Left colon (tissue), 2 donors: ENCODE measurements at places on chromosomes 6 and 20. TPM values are rescaled to one million over a fixed set of nuclear protein-coding genes. Genes with fewer than 3 reads are reported as not detected.
A peak's percentile ranks its signal among the peaks of the same experiment; 100 is the strongest.

GRCh38 chr6:2528156-2528555 is 222.6 kb downstream of the MYLK4 start:
- DNase-seq, result no peak

- no peak for DNase-seq
These were observed 44.7 kb upstream of the RNF8 start for GRCh38 chr6:37309046-37309445.

Gene HAO1
- not detected for total RNA-seq

Gene ELOVL4
- total RNA-seq, result 0.31 TPM

DNA sequence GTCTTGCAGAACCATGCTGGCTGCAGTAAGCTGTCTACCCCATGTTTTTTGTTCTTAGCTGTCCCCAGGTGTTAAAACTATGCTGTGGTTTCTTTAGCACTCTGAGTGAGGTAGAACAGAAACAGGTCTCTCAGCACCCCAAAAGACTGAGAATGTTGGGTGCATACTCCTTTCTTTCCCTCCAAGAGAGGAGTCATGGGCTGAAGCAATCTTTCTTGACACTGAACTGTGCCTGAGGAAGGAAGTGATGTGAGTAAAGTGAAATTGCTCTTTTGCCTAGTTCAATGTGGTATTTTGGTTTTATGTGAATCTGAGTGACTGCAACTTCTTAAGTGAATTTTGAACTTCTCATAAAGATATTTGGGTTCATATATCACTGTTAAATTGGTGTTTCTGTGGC is 138.0 kb upstream of the MCHR2 start:
- no peak for DNase-seq

DNA sequence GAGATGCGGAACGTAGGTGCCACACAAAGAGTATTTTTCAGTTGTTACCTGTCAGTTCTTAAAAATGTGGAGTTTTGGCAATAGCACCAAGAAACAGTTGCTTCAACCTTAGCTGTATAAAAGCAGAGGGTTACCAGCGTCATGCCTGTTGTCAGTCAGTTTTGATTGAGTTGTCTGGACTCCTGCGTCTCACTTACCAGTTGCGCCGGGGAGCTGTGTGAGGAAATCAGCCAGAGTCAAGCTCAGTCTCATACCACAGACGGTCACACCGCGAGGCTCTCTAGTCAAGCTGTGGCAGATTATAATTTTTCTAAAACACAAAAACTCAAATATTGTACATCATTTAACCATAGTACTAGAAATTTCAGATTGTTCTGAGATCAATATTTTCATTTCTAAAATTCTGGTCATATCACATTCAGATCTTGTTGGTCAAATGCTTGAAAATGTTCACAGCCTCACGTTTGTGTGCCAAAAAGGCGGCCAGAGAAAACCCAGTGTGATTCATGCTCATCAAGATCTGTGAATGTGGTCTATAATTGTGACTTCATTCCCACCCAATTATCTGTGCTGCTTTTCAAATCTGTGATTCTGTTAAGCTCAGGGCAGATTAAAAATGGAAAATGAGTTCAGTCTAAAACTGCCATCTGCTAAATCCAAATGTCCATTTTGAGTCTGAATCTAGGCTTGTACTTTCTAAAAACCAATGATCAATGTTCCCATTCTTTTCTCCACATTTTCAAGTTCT is 37.5 kb downstream of the SASH1 start:
- DNase-seq, result no peak

Gene C20orf202
- 0.18 TPM for total RNA-seq

GRCh38 chr20:14724036-14724435 is 386.6 kb upstream of the FLRT3 start:
- DNase-seq, result no peak

GRCh38 chr20:24821391-24821790 is 127.7 kb upstream of the CST7 start:
- no peak for DNase-seq

GRCh38 chr6:134449004-134449403 is 131.1 kb upstream of the SGK1 start:
- no peak for DNase-seq

- no peak for DNase-seq
These were observed 27.6 kb downstream of the TREML4 start for GRCh38 chr6:41255638-41256246.

Gene INSM1
- total RNA-seq, result 4.5 TPM

- DNase-seq, result no peak
These were observed 126.5 kb upstream of the ESR1 start for GRCh38 chr6:151680846-151681432.

- DNase-seq, result peak; percentile 53
These were observed 159.6 kb downstream of the MTHFD1L start for GRCh38 chr6:151025076-151025475.

Gene TDRD6
- 0.09 TPM for total RNA-seq

DNA sequence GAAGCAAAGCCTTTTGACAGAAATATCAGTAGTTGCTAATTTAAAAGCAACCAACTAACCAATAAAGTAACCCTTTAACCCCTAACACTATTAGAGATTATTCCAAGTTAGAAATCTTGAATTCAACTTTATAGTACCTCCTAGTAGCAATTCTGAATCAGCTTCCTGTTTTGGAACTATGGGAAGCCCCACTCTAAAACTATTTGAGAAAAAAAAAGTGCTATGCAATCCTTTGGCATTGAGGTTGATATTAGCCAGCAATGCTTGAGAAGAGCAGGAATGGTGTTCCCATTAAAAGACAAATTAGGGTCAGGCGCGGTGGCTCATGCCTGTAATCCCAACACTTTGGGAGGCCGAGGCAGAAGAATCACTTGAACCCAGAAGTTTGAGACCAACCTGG is 306.2 kb upstream of the ZFP64 start:
- no peak for DNase-seq

GRCh38 chr6:124967444-124967843 is 5.2 kb downstream of the RNF217 start:
- DNase-seq, result no peak

- no peak for DNase-seq
These were observed 208.7 kb downstream of the ALDH8A1 start for GRCh38 chr6:134741200-134741536.

- DNase-seq, result no peak
These were observed 33.3 kb upstream of the CITED2 start for GRCh38 chr6:139407718-139408222.

- DNase-seq, result no peak
These were observed 153.4 kb downstream of the FAXC start for GRCh38 chr6:99195986-99196655.

- DNase-seq, result no peak
These were observed 108.4 kb upstream of the MAFB start for GRCh38 chr20:40797425-40797824.

- no peak for DNase-seq
These were observed 18.2 kb downstream of the AKAP12 start for GRCh38 chr6:151257985-151258445.

Gene SMLR1
- not detected for total RNA-seq

DNA sequence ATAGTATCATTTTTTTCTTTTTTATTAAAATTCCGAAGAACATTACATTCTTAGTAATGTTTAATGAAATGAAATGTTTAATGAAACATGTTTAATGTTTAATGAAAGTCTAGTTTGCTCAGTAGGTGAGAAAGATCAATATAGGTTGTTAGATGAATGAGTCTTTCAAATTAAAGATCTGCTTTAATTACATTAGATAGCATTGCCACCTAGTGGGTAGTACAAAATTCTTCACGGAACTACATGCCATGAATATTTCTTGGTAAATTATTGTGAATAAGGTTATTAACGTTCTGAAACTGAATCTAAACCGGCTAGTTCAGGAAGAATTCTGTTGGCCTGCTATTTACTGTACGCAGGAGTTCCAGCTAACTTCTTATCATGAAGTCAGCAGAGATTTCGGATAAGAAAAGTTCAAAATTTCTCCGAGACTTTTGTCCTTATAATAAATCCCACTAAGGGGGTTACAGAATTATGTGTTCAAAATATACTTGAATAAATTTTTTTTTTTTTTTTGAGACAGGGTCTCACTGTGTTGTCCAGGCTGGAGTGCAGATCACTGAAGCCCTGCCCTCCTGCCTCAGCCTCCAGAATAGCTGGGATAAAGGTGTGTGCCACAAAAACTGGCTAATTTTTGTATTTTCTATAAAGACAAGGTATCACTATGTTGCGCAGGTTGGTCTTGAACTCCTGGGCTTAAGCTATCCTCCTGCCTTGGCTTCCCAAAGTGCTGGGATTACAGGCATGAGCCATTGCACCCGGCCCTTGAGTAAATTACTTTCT is 7.9 kb upstream of the GMNN start:
- DNase-seq, result no peak

GRCh38 chr20:59948828-59949720 is 8.9 kb downstream of the FAM217B start:
- no peak for DNase-seq

DNA sequence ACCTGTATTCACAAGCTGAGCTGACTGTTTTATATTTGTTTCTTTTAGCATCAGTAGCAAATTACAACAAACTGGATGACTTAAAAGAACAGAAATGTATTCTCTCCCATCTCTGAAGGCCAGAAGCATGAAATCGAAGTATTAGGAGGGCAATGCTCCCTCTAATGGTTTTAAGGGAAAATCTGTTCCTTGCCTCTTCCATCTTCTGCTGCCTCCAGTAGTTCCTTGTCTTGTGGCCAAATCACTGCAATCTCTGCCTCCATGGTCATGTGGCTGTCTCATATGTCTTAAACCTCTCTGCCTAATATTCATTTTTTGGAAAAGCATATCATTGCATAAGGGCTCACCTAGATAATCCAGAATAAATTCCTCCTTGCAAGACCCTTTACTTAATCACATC is 25.2 kb upstream of the ASCC3 start:
- no peak for DNase-seq

DNA sequence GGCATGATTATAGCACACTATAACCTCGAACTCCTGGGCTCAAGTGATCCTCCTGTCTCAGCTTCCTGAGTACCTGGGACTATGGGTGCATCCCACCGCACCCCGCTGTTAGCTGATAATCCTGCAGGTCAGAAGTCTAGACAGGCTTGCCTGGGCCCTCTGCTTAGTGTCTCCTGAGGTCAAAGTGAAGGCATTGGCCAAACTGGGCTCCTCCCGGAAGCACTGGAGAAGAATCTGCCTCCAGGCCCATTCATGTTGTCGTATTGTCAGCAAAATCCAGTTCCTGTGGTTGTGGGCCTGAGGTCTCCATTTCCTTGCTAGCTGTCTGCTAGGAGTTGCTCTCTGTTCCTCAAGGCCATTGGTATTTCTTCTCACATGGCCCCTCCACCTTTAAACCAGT is 6.3 kb upstream of the MROH8 start:
- DNase-seq, result no peak
